Muscle of arm (tissue), 14 donors: ENCODE measurements at places on chromosomes 1 and 21.

- DNase-seq: no peak
These were observed 273.7 kb upstream of the AJAP1 start for GRCh38 chr1:4380564-4381168.

DNA sequence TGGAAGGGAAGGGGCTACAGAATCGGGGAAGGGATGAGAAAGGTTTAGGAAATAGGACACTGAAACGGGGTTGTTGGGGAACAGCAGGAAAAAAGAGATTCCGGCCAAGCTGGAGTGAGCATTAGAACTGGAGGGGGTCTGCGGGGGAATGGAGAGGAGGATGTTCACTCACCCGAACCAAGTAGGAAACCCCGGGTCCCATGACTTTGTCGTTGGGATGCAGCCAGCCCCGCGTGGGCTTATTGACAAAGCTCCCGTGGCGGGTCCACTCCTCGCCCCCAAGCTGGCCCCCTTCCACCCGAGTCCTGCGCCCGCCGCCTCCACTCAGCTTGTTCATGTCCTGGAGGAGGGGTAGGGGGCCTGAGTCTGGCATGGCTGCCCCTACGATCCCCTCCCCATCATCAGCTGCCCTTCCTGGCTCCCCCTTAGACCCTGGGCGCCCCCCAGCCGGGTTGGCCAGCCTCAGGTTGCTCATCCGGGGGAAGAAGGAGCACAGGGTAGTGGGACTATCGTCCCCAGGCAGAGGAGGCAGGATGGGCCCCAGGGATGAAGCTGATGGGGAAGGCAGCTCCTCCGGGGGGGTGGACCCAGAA is 591 bp downstream of the SHC1 start:
- DNase-seq: peak; percentile 51

DNA sequence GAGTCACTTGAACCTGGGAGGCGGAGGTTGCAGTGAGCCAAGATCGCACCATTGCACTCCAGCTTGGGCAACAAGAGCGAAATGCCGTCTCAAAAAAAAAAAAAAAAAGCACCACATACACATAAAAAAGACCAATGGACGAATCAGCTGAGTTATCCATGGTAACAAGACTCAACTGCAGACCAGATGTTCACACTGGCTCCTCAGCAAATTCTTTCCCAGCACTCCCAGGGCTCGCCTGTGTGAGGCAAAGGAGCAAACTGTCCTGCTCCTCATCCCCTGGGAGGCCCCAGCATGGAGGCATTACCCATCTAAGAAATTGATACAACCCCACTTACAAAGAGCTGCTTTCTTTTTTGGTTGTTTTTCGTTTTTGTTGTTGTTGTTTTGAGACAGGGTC is 3.1 kb downstream of the TMEM234 start:
- no peak for DNase-seq

DNA sequence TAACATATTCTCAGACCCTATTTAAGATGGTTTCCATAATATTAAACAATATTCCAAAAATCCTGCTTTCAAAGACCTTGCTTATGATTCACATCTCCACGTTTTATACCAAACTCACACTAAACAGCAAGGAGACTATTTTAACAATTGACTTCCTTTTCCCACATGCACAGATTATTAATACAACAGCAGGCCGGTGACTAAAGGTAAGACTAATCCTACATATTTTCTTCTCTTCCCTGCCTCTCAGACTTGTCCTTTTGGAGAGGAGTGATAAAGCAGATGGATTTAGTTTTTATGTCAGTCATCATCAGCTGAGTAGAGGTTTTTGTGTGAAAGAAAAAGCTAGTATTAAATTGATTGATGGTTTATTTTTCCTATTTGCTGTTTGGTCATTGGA is 400.6 kb downstream of the NTNG1 start:
- DNase-seq: no peak

DNA sequence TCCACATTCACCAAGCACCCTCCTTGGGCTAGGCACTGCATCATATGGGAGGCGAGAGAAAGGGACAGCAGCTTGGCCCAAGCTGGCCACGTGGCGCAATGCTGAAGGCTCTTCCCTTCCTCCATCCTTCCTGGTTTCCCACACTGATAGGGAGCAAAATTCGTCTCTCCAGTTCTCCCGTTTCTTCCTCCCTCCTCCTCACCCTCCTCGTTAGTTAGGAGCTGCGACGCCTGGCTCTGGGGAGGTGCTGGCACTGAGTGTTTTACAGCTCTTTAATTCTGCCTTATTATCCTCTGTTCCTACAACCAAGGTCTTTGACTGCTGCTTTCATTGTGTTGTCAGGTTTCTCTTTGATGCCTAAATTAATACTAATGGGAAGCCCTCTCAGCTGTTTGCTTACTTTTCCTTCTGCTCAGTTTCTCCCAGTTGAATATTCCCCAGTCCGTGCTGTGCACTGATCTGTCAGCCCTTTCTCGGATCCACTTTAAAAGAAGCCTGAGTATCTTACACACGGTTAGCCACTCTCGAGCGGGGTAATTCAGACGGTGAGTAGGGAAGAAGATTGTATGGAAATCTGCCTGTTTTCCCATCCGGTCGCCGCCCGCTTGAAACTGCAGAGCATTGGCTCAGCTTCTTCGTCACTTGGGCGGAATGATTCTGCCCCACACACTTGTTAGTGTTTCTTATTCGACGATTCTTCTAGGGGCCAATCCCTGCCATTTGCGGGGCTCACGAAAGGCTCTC is 56.2 kb upstream of the SMYD2 start:
- DNase-seq: peak; percentile 44

GRCh38 chr21:34801519-34802132 is 132.8 kb downstream of the CLIC6 start:
- no peak for DNase-seq

DNA sequence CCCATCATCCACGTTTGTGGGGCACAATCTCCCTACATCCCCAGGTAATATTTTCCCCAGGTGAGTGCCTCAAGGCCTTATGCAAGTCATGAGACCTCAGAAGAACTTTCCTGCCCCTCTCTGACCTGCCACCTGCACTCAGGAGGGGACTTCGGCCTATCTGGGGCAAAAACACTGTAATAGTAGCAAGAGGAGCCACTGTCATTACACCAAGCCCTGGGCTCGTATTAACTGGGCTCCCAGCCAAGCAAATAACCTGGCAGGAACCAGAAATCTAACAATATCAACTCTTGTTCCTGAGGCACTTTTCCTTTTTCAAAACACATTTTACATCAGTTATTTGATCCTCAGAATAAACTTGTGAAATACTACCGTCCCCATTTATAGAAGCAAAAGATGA is 30.9 kb downstream of the LAMB3 start:
- DNase-seq: no peak

DNA sequence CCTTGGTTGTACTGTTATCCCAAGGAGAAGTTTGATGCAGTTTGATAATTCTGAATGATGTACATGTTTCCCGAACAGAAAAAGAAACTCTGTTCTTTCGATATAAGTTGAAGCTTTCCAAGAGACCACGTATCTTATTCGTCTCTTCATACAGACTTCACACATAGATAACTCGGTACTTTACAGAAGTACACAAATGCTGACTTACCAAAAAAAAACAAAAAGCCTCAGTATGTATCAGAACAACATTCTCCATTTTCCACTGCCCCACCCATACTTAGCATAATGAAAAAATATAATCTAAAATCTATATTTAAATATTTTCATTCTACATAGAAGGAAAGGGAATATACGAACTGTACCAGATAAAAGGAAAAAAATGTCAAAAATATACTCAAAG is 2.2 kb downstream of the FOXJ3 start:
- no peak for DNase-seq

DNA sequence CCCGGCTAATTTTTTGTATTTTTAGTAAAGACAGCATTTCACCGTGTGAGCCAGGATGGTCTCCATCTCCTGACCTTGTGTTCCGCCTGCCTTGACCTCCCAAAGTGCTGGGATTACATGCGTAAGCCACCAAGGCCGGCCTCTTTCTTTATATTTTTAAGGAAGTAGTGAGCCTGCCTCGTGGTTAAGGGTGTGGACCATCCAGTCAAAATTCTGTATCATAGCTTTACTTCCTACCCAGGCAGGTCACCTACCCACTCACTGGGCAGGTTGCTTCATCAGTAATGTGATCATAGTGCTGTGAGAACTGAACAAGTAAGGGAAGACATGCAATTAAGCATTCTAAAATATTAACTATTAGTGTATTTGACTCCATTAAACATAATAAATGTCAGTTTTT is 8.1 kb upstream of the ACOT7 start:
- DNase-seq: no peak

DNA sequence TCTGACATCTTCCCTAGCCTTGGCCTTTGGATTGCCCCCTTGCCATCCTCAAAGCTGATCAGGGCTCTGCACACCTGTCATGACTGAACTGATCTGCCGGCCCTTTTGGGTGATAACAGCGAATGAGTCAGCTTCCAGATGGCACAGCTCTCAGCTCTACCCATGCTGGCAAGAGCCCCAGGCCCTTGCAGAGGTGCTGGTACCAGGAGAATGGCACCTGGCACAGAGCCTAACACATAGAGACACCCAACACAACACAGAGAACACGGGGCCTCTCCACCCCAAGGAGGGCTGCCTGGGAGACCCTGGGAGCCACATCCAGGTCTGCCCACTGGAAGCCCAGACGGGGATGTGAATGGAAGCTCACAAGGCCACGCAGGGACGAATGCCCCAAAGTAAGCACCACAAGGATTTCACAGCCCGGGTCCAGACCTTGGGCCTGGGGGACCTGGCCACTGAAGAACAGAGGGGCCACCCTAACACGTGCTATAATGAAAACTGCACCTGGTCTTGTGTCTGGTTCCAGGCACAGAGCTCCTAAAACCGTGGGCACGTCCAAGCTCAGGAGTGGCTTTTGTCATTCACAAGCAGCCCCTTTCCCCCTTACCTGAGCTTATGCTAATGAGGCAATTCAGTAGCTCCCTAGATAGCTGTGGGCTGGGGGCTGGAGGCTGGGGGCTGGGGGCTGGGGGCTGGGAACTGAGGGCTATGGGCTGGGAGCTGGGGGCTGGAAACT is 160.5 kb downstream of the NPHP4 start:
- no peak for DNase-seq

DNA sequence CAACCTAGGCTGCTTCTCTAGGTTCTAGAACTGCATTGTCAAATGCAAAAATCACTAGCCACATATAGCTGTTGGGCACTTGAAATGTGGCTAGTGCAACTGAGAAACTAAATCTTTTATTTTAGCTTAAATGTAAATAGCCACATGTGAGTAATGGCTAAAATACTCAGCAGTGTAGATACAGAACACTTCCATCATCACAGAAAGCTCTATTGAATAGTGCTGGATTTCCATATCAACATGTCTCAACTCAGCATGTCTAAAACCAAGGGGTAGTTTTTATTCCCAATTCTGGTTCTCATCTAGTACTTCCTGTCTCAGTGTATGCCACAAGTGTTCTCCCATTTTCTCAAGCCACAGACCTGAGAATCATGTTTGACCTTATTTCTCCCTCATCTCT is 7.5 kb upstream of the TP53BP2 start:
- DNase-seq: no peak

DNA sequence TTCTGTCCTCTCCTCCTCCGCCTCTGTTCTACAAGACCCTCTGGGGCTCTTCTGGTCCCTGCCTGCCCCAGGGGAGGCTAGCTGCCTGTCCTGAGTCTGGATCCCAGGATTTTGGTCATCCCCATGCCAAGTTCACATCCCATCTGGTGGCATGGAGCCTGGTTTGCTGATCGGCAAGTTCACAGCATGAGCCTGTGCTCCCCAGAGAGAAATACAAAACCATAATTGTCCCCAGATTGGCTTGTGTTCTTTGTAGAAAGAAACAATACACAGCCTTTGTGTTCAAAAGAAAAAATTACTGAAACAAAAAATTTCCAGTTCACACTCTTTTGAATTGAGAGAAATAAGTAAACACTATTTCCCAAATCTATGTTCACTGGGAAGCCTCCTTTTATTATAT is 149.4 kb upstream of the ZC3H12A start:
- DNase-seq: no peak

GRCh38 chr21:36543924-36544323 is 64.0 kb upstream of the CLDN14 start:
- DNase-seq: no peak
